ENCODE measurements at places on chromosomes 6 and 20.

DNA sequence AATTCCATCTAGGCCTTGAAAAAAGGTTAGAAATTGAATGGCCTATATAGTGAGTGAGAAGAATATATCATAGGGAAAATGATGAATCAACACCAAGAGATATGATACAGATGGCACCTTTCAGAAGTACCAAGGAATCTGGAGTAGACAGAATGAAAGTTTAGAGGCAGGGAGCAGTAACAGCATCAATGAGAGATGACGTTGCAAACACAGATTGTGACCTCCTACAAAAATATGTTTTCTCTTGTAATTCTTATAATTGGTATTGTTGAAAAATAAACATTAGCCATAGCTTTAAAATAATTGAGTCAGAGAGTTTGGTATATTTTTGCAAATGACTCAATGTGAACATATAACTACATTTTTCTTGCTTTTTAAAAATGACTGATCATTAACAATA, 1223.1 kb upstream of the GJE1 start:
- DNase-seq: no peak

DNA sequence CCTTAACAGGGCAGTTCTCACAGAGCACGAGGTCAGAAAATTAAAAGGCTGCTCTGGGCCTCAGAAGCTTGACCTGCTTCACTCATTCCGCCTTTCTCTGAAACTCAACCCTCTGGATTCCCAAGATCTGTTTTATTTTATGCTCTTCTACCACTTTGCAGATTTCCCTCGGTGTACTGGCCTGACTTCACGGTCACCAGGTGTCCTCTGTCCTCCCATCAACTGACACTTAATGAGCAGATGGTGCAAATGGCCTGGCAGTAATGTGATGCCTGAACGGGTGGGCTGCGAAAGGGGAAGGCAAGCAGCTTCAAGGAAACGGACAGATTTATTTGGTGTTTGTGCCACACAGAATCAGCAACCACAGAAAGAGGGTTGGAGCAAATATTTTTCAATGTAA, 169.7 kb upstream of the TFAP2D start:
- no peak for DNase-seq

- no peak for DNase-seq
These were observed 20.6 kb downstream of the TMEM242 start for GRCh38 chr6:157302736-157303135.

DNA sequence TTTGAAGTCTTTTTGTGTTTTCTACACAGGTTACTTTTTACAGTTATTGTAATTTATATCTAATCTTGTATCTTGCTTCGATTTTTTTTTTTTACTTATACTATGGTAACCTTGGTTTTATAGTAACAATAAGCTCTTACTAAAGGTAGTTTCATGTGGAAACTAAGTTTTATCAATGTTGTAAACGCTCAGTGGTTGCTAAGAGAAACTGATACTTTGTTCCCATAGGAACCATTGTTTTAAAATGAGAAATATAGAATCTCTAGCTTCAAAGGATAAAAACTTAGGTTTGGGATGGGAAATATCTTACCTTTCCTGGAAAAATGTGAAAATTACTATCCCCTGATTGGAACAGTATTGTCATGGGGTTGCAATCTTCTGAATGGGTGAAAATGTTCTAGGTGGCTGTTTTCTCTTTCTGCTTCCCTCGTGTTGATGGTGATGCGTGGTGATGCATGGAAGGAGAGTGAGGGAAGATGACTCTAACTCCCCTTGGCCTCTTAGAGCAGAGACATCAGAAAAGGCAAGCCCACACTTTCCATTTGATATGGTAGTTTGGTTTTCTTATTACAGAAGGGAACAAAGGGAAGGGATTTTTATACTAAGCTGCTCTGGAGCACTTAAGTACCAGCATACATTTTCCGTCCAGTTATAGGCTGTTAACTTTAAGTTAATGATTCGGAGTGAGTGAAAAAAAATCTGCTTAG, 23.5 kb upstream of the BACH2 start:
- DNase-seq: no peak

DNA sequence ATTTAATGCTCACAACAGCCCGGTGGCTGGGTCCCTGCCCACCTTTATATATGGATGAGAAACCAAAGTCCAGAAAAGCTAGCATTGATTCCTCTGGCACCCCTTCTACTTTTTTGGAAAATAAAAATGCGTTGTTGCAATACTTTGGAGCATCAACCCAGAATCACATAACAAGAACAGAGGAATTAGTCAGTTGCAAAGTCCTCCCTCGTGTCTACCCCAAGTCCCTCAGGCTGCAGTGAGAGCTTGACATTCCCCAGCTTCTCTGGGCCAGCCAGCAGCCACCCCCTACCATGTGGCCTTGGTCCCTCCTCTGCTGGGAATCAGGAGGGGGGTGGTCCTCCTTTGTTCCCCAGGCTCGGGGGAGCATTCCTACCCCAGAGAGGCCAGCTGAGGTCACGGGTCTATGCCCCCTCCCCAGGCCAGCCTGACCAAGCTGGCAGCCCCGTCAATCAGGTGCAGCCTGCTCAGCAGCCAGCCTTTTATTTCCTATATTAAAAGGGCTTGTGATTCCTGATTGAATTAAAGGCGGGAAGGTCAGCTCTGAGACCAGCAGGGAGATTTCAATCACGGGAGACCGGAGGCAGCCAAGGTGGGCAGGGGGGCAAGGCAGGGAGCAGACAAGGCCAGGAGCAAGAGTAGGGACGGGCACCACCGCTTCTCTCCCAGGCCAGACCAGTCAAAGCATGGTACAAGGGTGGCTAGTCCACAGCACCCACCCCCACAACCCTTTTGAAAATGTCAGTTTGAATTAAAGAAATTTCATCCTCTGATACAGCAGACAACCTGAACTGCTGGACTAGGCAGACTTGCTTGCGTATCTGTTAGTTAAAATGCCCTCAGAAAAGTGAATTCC, 158.9 kb downstream of the MRPL14 start:
- no peak for DNase-seq

GRCh38 chr6:106832766-106833510, 141.6 kb downstream of the CD24 start:
- no peak for DNase-seq

DNA sequence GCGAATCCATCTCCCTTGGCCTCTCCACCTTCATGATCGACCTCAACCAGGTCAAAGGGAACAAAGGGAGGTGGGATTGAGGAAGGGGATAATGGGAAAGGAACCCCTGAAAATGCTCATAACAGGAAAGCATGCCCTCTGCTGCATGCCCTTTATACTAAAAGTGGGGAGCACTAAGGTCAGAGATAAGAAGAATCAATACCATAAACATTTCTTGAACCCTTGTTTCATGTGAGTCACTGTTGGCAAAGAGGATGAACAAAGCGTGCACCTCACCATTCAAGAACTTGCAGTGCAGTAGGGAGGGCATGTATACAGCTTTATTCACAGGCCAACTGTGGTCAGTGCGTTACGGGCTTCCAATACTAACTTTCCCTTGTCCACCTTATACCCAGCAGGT, 1.7 kb upstream of the SAPCD1 start:
- DNase-seq: no peak

DNA sequence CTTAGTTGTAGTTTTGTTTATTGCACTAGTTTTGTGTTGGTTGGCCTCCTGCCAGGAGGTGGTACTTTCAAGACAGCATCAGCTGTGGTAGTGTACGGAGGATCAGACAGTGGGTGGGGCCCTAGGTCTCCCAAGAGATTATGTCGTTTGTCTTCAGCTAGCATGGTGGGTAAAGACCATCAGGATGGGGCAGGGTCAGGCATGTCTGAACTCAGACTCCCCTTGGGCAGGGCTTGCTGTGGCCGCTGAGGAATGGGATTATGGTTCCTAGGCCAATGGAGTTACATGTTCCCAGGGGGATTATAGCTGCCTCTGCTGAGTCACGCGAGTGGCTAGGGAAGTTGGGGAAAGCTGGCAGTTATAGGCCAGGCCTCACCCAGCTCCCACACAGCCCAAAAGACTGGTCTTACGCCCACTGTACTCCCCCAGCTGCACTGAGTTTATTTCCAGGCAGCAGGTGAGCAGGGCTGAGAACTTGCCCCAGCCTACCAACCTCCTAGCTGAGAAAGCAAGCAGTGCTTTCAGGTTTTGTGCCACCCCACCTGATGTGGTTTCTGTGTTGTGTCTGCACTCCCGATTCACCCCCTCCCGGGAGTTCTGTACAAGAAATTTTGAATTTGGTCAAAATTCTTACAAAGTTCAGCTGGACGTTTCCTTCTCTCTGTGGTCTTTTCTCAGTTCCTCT, 24.7 kb downstream of the ZSCAN31 start:
- DNase-seq: no peak

DNA sequence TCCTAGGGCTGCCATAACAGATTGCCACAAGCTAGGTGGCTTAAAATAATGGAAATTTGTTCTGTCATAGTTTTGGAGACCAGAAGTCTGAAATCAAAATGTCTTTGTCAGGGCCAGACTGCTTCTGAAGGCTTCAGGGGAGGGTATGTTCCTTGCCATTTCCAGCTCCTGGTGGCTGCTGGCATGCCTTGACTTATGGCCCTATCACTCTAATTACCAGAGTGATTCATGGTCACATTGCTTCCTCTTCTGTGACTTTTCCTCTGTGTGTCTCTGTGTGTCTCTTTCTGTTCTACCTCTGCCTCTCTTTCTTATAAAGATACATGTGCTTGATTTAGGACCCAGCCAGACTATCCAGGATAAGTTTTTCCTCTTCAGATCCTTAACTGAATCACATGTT, 635.2 kb upstream of the IMPG1 start:
- no peak for DNase-seq

DNA sequence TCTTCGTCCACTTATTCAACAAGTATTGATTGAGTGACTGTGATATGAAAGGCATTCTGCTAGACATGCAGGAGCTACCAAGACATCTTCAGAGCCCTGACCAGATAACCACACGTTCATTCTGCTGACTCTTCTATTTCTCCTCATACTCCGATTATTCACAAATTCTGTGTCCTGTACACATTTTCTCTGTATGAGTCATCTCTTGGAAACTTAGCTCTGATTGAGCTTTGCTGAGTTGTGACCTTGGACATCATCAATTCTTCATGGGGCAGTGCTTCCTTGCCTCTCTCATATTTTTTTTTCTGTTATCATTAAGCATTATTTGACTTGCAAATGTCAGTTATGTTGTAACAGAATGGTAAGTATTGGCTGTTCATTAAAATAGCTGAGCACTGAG, 351.6 kb upstream of the CNR1 start:
- no peak for DNase-seq

DNA sequence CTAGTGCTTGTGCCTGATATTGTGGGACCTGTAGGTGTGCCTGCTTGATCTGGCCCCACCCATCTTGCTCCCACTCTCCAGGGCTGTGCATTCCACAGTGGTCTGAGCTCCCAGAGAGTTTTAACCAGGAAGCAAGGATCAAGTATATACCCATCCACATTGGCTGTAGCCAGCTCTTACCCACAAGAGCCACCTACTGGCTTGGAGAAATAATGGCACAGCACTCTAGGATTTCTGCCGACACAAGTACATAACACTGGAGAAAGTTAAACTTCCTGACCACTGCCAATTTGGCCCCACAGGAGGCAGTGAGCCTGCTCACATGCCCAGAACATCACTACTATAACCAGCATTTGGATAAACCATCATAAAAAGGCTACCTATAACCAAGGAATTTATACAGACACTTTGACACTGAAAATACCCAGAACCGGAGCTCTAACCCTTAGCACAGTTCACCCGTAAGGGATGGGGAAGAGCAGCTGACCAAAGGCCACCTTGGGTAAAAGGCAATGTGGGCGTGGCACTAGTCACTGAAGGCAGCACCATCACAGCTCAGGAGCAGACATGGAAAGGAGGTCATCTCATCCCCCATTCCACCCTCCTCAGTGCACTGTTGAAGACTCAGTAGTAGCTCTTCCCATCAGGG, 440.4 kb downstream of the BTBD3 start:
- no peak for DNase-seq

DNA sequence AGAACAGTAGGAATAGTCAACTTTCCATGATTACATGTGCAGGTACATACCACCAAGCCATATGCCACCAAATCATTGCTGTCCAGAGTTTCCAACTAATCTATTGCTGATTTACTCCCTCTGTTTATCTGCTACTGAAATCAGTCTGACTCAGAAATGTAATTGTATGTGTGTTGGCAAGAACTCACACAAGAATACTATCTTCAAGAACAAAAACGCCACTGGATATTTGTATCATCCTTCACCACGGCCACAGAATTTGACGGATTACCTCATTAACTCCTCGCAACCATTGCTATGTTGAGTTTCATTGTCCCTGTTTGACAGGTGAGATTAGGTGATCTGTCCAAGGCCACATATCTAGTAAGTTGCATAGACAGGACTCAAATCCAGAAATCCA, 159.2 kb downstream of the GMPR start:
- DNase-seq: no peak

DNA sequence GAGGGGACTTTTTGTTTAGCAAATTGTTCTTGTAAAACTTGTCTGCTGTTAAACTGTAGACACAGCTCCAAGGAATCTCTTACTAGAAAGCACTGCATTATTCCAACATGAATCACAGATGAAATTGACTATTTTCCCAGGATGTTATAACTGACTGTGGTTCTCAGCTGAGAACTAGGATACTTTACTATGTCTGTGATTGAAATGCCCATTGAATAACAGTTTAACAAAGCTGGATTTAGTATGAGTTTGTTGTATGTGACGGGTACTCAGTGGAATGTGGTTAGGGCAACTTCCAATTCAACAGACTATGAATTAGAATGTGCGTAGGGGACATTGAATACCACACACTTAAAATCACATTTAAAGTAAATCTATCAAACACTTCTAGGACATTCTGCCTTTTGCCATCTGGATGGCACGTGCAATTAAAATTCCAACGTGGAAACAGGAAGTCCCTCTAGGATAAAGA, 193.4 kb upstream of the PREP start:
- peak; percentile 100 for DNase-seq

GRCh38 chr6:133079901-133080300, 161.3 kb upstream of the EYA4 start:
- DNase-seq: no peak

DNA sequence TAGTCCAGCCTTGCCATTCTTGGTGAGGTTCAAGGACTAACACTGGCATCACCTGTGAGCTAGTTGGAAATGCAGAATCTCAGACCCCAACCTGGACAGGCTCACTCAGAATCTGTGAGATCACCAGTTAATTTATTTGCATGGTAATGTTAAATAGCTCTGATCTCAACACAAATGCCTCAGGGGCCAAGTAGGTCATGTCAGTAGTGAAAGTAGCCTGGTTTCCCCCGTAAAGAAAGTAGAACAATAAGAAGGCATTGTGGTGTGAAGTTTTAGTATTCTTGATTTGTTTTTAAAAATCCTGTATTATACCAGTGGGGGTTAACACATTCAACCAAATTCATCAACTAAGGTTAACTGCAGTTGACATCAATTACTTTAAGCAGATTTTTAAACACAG, 105.5 kb downstream of the PPP1R14C start:
- DNase-seq: no peak

GRCh38 chr20:45098103-45098773, 2.7 kb downstream of the KCNS1 start:
- no peak for DNase-seq

- DNase-seq: no peak
These were observed 49.6 kb downstream of the SLC13A3 start for GRCh38 chr20:46601603-46602122.

GRCh38 chr6:111602481-111603011, 3.1 kb downstream of the TRAF3IP2 start:
- DNase-seq: no peak

Measured in BJ (cell line).